ENCODE measurements at places on chromosomes 13 and 19.

GRCh38 chr19:8615813-8616596 lies 5.5 kb upstream of the ADAMTS10 start:
- no peak for DNase-seq

DNA sequence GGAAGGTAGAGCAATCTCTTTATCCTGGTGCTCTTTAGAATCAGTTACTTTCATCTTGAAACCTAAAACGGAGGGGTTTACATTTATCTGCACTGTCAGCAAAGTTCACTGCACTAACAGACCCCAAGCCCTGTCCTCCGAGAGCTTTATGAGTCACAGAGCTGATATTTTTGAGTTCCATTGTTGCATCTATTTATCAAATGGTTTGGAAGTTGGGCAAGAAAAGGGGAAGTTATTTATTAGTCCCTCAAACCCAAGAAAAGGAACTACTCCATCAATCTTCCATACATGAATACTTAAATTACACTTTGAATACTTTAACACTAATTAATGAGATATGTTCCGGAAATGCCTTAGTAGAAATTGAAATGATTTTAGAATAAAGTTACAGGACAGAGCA lies 55.5 kb downstream of the EDNRB start:
- DNase-seq: no peak

DNA sequence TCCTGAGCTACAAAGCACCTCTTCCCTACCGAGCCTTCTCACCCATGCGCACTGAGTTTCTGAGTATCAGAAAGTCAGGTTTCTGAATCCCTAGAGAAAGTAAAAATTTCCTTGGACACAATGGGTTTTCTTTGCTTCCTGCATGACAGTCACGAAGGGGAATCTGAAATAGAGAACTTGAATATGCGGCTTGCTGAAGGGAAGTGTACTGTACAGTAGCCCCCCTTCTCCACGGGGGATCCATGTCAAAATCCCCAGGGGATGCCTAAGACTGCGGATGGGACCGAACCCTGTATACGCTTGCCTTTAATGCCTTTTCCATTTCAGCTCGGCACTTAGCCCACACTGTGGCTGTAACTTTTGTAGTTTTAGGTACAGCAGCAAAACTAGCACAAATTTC lies 107.9 kb downstream of the GGACT start:
- DNase-seq: no peak

DNA sequence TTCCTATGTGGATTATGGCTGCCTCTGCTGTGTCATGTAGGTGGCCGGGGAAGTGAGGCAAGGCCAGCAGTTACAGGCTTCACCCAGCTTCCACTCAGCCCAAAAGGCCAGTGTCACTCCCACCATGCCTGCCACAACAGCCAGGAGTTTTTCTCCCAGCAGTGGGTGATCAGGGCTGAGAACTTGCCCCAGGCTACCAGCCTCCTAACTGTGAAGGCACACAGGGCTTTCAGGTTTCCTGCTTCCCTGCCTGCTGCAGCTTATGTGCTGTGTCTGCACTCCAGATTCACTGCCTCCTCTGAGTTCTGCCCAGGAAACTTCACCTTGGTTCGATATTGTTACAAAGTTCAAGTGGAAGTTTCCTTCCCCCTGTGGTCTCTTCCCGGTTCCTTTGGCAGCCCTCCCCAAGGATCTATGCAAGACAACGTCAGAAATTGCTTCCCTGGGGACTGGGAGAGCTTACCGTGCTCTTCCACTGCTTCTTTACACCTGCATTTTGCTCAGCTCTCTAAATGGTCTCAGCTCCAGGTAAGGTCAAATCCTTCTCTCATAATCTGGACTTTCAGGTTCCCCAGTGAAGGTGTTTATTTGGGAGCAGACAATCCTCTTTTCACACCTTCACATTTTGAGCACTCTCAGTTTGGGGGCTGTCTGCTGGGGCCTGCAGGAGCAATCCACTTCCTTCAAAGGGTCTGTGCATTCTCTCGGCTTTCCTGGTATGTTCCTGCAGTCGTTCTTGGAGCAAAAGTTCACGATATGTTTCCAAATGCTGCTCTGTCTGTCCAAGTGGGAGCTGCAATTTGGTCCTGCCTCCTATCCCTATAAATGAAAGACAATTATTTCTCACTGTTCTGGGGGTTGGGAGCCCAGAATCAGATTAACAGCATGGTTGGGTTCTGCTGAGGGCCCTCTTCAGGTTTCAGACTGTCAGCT lies 1730.1 kb upstream of the PRR20A start:
- no peak for DNase-seq

DNA sequence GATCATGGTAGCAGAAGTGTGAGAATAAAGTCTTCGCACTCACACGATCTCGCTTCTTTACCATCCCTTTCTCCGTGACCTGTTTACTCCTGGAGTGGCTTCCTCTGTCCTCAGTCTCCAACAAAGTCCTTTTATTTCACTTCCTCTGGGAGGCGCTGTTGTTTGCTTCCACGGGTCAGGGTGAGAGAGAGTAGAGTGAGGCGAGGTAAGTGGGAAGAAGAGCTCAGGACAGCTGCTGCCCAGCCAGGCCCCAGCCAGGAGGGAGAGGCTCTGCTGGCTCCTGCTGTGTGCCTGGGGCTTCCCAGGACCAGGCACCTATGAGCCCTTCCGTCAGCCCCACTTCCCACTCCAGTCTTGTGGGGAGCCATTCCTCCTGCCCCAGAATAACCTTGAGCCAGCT lies 242.1 kb downstream of the FGF9 start:
- no peak for DNase-seq

GRCh38 chr13:110398564-110399507 lies 91.8 kb downstream of the COL4A2 start:
- no peak for DNase-seq

DNA sequence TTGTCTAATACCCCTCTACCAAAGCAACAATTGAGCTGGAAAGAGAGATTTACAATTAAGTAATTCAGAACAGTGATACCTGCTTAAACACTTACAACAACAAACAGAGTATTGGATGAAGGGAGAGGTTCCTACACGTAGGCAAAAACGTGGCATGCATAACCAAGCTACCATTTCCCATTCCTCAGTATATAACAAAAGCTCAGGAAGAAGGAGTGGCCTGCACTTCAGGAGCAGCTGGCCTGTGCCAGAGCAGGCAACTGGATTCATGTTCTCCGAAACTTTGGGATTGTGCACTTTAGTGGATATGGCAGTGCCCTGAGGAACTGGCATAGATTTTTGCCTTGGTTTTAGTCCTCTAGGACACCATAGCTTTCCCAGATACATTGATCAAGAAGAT lies 630.2 kb upstream of the PCDH9 start:
- DNase-seq: no peak

GRCh38 chr19:16452325-16452724 lies 19.4 kb downstream of the EPS15L1 start:
- no peak for DNase-seq

- DNase-seq: no peak
Measured at GRCh38 chr13:39279077-39279476, 240.8 kb downstream of the NHLRC3 start.

DNA sequence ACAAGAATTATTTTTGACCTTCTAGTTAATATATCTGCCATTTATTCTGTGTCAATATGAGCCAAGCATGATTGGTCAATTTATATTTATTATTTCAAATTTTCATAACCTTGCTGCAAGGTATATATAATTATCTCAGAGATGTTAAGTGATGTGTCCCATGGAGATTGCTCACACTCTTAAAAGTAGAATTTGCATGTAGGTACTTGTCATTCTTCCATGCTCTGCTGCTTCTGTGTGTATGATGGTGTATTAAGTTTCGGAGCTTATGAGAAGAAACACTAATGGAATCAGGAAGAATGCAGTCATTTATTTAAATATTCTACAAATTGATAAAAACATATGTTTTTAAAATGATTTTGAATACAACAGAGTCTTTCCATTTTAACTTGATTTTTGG lies 586.8 kb upstream of the MIR17HG start:
- DNase-seq: no peak

GRCh38 chr13:77430377-77430951 lies 103.6 kb upstream of the MYCBP2 start:
- DNase-seq: no peak

GRCh38 chr19:49588365-49589122 lies 2.4 kb upstream of the PRR12 start:
- no peak for DNase-seq

DNA sequence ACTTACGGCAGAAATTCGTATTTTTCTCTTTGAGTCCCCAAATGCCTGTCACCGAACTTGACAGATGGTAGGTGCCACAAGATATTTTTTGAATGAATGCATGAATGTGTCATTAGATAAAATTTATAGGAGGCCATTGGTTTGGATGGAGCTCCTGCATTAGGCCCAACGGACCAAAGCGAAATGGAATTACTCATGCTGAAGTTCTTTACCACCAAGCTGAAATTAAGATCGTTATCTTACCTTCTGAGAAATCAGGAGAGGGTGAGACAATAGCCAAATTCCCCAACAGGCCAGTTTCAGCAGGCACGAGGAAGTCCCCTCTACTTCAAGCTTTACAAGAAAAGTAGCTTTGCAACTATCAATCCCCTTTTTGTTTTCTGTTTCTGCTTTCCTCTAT lies 452.5 kb upstream of the ARGLU1 start:
- no peak for DNase-seq

- no peak for DNase-seq
Measured at GRCh38 chr13:25739376-25739775, 312.4 kb downstream of the SHISA2 start.

- no peak for DNase-seq
Measured at GRCh38 chr19:34961775-34962686, 2.0 kb downstream of the ZNF792 start.

DNA sequence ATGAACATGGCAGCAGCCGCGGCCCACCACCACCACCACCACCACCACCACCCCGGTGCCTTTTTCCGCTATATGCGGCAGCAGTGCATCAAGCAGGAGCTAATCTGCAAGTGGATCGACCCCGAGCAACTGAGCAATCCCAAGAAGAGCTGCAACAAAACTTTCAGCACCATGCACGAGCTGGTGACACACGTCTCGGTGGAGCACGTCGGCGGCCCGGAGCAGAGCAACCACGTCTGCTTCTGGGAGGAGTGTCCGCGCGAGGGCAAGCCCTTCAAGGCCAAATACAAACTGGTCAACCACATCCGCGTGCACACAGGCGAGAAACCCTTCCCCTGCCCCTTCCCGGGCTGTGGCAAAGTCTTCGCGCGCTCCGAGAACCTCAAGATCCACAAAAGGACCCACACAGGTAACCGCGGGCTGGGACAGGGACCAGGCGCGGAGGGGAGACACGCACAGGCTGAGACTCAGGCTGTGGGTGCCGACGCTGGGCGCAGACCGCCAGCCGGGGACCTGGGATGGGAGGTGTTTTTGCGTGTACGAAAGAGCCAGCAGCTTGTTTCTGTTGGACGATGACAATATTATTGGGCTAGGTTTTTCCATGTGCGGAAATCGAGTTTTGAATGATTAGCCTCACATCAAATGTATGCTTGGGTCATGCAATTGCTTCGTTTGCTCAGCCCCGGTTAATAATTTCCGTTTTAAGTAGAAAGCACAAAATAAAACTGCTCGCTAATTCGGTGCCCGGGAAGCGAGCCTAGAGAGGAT lies 1.3 kb downstream of the ZIC2 start:
- DNase-seq: no peak

DNA sequence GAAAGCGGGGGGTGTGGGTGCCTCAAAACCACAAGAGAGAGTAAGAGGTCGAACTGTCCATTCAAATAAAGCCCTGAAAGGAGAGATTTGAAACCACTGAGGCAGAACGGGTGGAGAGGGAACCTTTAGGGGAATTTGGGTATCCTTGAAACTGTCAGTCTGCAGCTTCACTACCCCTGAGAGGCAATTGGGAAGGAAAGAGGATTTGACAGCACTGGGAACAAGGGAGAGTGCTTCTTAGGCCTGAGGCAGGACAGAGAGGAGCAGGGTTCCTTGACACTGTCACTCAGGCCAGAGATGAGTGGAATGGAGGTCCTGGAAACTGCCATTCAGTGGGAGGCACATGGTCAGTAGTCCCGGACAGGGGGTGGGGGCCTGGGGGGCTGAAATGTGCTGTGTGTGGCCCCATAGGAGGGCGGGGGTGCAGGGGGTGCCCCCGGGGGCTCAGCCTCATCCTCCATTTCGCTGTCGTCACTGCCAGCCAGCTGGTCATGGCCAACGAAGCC lies 5.0 kb downstream of the GFY start:
- DNase-seq: no peak
